Small intestine (tissue), 16 donors: ENCODE measurements at places on chromosomes 13 and 19.

DNA sequence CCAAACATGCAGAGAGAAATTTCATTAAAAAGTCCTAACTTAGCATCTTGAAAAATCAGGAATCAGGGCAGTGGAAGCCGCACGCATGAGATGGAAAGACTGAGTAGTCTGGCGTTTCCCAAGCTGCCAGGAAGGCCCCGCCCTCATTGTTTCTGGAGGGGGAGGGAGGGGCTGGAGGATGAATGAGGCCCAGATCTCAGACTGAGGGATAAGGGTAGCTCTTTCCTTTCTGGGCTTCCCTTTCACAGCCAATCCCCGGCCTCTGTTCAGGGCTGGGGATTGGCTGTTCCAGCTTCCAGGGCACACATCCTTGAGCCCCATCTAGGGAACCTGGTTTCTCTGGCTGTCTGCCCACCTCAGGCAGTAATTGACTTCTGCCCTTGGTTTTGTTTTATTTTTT lies 7.3 kb downstream of the C19orf53 start:
- DNase-seq, result peak; percentile 72

- DNase-seq, result no peak
Measured at GRCh38 chr13:108787700-108788414, 158.4 kb downstream of the MYO16 start.

DNA sequence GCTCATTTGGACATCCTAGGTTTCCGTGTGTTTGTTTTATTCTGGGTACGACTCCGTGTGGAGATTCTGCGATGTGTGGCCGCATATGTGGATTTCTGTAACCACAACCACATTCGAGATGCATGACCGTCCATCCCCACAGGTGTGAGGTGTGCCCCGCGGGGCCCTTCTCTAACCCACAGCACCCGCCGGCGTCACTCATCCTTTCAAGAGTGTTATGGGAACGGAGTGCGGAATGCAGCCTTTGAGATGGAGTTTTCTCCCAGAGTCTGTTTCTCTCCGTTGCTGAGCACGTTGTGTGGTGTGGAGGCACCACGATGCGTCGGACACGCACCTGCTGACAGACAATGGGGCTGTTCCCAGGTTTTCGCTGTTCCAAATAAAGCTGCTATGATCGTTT lies 40.0 kb downstream of the C13orf46 start:
- no peak for DNase-seq

- DNase-seq, result peak; percentile 79
Measured at GRCh38 chr19:13872695-13873389, 4.1 kb upstream of the NANOS3 start.

- no peak for DNase-seq
Measured at GRCh38 chr13:28440774-28441504, 54.0 kb downstream of the FLT1 start.

GRCh38 chr19:27746691-27747380 lies 1466.1 kb downstream of the UQCRFS1 start:
- DNase-seq, result no peak

- peak; percentile 44 for DNase-seq
Measured at GRCh38 chr13:45807520-45808099, 43.9 kb downstream of the SIAH3 start.

GRCh38 chr19:48064509-48064908 lies 20.6 kb upstream of the CABP5 start:
- DNase-seq, result no peak

DNA sequence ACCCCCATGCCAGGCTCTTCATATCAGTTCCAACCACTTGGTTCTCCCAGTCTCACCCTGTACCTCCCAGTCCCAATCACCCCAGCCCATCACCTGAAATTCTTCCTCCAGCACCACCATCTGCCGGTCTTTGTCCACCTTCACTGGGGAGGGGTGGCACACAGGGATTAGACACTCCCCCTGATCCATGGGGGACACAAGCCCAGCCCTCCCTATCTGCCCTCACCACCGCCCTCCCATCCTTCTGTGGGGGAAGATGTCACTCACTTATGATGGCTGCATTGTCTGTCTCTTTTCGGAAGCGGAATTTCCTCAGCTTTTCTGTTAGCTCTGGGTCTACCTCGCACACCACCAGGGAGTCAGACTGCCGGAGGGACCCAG lies 685 bp downstream of the GMFG start:
- DNase-seq, result no peak

DNA sequence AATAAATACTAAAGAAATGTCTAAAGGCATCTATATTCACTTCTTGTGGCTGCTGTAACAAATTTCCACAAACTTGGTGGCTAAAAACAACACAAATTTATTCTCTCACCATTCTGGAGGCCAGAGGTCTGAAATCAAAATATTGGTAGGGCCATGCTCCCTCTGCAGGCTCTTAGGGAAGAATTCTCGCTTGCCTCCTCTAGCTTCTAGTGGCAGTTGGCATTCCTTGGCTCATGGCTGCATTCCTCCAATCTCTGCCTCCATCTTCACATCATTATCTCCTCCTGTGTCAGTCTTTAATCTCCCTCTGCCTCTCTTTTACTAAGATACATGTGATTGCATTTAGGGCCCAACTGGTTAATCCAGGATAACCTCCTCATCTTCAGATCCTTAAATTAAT lies 54.1 kb upstream of the RFXAP start:
- no peak for DNase-seq

GRCh38 chr19:737591-738093 lies 13.3 kb upstream of the MISP start:
- DNase-seq, result peak; percentile 74

DNA sequence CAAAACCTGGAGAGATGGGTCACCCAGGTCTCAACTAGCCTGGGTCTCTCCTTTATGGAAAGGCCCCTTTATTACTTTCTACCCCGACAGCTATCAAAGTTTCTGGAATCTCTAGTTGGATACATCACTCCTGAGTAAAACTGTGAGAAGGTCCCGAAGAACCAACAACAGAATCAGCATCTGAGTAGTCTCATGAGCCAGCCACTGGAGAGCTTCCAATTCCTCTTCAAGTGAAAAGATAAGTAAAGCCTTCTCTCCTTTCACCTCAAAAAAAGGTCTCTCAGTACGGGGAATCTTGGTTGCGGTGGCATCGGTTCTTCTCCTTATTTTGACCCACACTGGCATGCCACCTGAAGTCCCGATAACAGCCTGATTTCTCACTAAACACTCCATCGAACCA lies at the start of gene ERVV-1:
ERVV-1 (plus strand) TSS at position 301 of the 400 bp plus-strand sequence. CDS start 170 bp downstream, outside the sequence.
- DNase-seq, result no peak

DNA sequence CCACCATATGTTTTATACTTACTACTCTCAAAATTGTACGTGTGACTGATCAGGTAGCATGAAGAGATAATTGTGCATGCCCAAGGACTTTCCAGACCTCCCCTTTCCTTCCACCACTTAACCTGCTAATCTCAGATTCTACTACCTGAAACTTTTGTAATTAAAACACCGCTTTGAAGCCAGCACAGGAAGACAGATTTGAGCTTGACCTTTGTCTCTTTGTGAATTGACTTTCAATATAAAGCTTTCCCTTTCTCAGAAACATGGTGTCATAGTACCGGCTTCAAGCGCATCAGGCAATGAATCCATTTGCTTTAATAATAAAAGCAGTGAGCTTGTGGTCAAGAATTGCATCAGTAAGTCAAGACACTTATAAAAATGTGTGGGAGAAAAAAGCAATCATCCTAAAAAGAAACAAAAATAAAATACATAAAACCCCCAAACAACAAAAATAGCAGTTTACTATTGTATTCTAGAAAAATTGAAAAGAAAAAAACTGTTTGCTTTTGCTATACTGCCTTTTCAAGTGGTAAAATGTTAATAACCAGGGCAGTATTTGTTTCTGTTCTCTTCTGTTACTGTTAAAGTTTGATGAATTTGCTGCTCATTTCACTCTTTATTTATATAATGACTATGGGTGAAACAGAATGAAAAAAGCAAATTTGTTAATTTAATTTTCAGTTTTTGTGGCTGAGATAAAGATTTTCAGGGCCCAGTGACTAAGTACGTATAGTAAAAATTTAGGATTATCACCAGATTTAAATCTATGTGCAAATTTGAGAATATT lies 2075.3 kb downstream of the PCDH9 start:
- no peak for DNase-seq

DNA sequence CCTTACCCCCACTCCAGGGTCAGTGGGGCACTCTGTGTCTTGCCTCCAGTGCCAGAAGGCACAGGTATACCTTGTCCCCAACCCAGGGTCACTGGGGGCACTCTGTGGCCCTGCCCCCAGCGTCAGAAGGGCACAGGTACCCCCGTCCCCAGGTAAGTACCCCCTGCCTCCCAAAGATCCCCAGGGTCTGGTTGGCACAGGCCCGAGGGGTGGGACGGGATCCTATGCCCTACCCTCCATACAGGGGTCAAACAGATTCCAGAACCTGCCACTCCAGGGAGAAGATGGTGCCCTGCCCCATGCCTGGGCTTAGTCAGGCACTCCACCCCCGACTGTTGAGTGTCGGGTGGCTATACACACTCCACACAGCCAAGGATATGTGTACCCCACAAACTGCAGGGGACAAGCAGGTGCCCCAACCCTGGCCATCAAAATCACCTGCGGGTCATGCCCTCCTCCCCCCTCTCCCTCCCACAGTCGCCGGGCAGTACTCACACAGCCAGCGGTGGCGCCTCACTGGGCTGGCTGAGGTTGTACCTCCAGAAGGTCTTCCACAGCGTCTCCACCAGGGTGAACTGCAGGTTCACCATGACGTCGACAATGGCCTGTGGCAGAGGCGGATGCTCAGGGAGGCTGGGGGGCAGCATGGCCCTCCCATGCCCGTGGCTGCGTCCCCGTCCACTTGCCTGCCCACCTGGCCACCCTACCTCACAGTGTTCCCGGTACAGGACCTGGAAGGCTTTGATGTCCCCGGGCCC lies 13.8 kb downstream of the DCAF15 start:
- DNase-seq, result no peak

GRCh38 chr19:49988433-49988832 lies 27.5 kb upstream of the SIGLEC11 start:
- DNase-seq, result no peak

DNA sequence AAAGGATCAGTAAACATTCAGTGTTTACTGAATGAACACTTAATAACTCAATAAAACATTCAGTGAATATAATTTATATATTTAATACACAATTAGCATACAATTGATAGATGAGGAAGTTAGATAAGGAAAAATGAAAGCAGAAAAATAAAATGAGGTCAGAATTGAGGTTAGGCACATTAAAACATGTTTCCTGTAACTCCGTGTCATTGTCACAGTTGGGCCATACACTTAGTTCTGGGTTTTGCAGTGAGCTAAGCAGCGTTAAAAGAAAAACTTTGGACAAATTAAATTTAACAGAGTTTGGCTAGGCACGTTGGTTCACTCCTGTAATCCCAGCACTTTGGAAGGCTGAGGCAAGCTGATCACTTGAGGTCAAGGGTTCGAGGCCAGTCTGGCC lies 71.4 kb downstream of the MIPEP start:
- DNase-seq, result no peak

DNA sequence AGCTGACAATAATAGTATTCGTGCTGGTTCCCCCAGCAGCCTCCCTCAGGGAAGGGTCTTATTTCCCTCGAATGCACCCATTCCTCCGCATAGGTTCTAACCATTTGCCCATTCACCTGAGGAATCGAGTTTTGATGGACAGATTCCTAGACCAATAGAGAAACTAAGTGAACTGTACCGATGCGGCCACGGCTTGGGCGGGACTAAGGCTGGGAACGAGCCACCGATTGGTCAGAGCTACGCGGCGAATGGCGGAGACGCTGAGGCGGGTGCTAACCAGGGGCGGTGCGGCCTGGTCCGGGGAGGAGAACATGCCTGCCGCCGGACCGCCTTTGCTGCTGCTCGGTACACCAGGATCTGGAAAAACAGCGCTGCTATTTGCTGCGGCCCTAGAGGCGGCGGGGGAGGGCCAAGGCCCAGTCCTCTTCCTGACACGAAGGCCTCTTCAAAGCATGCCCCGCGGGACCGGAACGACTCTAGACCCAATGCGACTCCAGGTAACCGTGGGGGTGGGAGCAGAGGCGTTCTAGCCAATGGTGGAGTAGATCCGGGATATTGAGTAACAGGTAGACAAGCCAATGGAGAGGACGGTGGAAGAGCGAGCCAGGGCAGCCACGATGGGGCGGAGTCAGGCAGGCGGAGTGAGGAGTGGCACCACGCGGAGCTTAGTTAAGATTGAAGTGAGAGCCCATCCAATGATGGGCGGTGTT lies at the start of gene SWSAP1:
SWSAP1 (plus strand) TSS at position 234 of the 710 bp plus-strand sequence; CDS start at position 249, 15 bp downstream.
- peak; percentile 100 for DNase-seq

GRCh38 chr19:17565611-17566010 lies 10.2 kb downstream of the COLGALT1 start:
- no peak for DNase-seq

GRCh38 chr13:111948281-111948680 lies 118.7 kb upstream of the SOX1 start:
- DNase-seq, result no peak

DNA sequence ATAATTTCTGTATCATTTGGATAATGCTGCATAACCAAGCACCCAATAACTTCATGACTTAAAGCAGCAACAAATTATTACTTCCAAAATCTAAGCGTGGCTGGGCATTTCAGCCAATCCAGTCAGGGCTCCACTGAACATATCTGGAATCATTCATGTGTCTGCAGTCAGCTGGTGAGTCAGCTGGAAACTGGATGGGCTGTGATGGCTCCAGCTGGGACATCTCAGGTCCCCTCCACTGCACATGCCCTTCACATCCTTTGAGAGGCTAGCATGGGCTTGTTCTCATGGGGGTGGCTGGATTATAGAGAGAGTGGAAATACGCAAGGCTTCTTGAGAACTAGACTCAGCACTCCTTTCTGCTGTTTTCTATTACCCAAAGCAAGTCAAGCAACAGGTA lies 961.9 kb downstream of the DIAPH3 start:
- no peak for DNase-seq

DNA sequence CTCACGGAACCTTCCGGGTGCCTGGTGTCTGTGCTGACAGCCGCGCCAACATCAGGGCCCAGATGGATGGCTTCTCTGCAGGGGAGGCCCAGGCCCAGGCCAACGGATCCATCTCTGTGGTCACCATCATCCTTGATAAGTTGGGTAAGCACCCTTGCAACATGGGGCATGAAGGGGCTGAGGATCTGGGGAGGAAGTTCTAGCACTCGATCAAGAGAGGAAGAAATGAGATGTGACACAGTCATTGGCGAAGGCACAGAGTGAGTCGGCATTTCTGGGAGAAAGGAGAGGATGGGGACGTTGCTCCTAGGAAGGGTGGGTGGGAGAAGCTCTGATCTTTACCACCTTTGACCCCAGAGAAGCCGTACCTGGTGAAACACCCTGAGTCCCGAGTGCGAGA lies 4.4 kb downstream of the CILP2 start:
- no peak for DNase-seq

GRCh38 chr13:49938314-49938713 lies 2.2 kb upstream of the SPRYD7 start:
- DNase-seq, result peak; percentile 57

GRCh38 chr13:48776401-48776800 lies 122.7 kb downstream of the CYSLTR2 start:
- DNase-seq, result no peak

GRCh38 chr13:25295701-25296100 lies 5.7 kb upstream of the NUP58 start:
- no peak for DNase-seq
